ENCODE measurements at places on chromosomes 6 and 20.

- no peak for DNase-seq
Measured at GRCh38 chr6:14720411-14721102, 525.3 kb upstream of the JARID2 start.

DNA sequence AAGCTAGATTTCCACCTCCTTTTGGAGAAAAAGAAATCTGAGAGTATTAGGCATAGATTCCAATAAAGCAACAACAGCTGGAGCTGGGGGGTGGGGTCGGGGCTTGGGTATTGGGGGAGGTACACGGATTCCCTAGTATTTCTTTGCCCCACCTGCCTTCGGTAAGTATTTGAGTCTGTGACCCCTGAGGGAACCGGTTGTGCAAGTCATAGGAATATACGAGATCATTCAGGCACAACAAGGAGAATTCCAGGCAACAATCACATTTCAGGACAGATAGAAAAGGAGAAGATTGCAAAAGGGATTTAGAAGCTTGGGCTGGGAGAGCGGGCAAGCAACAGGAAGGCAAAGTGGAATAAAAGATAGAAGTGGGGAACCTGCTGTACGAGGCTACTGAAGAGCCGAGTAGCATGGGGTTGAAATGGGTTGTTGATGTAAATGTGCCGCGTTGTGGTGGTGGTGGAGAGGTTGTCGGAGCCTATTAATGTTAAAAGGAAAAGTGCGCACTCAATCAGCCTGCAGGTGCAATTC, 148.9 kb downstream of the BCAS1 start:
- no peak for DNase-seq

DNA sequence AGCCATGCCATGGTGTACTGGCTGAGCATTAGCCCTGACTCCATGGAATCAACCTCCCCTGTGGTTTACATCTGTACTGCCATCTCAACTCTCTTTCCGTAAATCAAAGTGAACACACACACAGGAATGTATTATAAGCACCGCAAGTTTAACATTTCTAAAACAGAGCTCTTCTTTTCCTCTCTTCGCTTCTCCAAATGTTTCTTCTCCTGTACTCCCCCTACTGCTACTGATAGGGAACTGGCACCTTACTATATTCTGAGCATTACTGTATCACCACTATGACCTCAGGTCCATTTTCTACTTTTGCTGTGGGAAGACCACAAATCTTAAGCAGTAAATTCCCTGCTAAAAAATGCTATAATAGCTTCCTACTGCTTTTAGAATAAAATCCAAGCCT, 101.2 kb downstream of the NUS1 start:
- DNase-seq, result no peak

DNA sequence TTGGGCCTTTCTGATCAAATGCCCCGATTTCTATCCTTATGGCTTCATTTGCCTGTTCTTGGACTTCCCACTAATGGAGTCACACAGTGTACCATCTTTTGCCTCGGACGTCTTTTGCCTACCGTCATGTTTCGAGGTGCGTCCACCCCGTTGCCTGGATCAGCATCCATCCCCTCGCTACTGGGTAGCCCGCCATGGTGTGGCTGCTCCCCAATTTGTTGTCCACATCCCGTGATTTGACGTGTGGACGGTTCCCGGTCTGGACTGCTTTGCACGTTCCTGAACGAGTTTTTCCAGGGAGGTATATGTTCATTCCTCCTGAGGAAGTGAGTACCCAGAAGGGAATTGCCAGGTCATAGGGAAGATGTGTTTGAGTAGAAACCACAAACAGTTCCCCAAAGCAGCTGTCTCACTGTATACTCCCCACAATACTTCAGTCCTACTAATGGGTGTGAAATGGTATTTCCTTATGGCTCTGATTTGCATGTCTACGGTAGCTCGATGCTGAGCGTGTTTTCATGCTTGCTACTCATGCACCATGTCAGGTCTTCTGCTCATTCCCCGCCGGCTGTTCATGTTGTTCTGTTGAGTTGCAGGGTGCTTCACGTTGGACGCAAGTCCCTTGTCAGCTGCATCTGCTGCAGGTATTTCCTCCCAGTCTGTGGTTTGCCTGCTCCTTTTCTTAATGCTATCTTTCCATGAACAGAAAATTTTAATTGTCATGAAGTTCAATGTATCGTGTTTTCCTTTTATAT, 86.8 kb upstream of the AFDN start:
- DNase-seq, result no peak

DNA sequence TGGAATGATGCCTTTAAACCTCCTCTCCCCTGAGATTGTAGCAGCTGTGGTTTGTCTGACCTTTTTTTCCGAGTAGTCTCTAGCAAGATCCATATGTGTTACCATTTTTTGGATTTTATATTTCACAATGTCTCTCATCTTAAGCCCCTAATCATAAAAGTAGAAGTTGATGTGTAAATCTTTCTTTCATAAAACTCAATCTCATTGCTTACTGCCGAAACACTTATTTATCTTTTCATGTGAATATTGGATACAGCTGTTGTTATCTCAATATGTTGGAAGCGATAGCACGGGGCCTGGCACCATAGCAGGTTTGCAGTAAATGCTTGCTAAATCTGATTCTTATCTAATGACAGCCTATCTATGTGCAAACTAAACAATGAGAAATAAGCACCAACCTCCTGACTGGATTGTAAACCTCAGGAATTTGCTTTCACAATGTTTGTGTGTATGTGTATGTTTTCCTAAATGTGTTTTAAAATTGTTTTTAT, 14.2 kb downstream of the SMPDL3A start:
- no peak for DNase-seq

GRCh38 chr6:109759098-109759955, 68.2 kb downstream of the FIG4 start:
- DNase-seq, result no peak

- DNase-seq, result no peak
Measured at GRCh38 chr6:143839196-143839595, 3.9 kb upstream of the LTV1 start.

DNA sequence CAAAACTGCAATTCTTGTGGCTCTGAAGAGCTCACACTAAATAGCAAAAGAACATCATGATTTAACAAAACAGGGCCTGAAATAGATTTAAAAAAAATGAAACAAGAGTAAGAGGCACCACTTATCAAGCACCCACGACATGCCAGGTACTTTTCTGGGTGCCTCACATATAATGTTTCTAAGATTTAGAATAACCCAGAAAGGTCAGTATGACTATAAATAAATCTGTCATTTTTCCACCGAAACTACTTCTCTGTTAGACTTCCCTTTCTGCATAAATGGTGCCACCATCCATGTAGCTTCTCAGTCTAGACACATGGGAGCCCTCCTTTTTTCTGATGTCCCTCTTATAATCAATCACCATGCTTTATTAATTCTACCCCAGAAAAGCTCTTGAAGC, 652.4 kb upstream of the CHD6 start:
- no peak for DNase-seq

DNA sequence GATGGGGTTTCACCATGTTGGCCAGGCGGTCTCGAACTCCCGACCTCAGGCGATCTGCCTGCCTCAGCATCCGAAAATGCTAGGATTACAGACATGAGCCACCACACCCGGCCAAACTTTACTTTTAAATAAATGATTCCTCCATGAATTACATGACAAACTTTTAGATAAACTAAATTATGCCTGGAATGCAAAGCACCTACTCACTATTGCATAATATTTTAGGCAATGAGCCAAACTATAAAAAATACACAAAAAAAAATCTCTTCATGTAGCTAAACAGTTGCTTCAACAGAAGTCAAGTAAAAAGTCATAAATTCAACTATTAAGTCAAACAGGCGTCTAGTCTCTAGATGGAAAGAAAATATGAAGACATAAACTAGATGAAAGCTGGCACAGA, 56.5 kb downstream of the PTPRK start:
- DNase-seq, result no peak

DNA sequence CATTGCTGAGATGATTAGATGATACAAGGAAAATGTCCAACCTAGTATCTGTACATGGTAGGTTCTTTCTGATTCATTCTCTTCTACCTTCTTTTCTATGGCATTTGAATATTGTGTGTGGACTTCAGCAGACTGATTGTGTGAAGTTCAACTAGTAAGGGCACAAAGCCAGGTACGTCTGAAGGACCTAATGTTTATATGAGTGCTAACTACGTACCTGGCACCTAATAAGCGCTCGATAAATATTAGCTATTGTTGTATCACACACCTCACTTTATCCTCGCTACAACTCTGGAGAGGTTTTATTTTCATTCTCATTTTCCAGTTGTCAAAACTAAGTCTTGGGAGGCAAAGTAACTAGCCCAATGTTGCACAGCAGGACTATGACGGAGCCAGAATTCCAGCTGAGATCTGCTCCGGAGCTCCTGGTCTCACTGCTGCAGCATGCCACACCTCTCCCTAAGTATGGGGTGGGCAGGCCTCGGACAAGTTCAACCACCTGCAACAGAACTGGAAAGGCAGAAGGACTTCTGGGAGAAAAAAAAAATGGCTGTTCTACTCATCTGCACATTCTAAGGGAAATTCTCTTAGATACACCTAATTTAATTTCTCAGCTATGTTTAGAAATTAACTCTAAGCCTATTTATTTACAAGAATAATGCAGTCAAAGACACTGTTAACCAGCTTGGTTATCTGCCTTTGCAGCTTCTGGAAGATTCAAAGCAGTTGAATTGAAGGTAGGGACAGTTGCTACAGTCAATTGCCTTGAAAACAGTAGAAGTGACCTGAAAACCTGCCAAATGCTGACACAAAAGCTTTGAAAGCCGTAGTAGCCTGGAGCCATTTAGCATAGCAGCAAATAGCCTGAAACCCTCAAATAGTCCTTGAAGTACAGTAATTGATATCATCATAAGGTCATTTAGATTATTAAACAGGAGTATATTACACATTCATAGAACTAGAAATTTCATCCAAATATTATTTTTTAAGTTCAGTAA, 165.0 kb downstream of the PDE7B start:
- DNase-seq, result no peak

GRCh38 chr20:12581644-12582289, 427.0 kb upstream of the SPTLC3 start:
- no peak for DNase-seq

DNA sequence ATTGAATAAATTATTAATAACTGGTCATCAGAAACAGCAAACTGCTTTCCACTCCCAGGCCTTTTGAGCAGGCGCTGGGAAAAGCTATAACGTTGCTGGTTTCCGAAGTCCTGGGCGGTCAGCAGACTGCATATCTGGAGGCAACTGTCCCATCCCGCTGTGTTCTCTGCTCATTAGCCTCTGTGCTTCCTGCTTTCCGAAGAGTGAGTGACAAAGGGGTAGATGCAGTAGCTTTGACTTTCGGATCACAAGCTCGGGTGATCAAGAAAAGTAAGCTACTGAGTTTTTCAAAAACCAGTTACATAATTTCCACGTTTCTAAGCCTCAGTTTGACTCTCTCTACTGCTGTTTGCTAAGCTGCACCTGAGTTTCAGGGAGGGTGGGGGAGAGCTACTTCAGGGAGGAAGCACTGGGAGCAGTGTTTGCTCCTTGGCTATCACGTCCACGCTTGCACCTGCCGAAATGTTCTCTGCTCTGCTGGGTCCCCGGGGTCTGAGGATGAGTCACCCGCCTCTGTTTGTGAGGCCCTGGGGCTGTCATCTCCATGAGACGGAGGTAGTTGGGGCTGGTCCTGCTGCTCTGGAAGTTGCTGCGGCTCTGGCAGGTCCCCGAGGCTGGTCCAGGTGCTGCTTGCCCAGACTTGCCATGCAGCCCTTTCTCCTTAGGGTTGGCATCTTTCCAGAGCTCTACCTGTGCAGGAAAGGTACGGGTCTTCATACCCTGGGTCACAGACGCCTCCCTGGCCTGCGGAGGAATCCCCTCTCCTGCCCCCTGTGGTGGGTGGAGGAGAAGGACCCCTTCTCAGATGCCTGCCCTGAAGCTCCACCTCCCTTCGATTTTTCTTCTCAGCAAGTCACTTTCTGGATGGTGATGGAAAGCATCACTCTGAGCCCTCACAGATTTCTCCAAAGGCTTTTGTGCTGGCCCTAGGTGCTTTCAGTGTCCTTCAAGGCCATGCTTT, 220.0 kb downstream of the QKI start:
- no peak for DNase-seq

DNA sequence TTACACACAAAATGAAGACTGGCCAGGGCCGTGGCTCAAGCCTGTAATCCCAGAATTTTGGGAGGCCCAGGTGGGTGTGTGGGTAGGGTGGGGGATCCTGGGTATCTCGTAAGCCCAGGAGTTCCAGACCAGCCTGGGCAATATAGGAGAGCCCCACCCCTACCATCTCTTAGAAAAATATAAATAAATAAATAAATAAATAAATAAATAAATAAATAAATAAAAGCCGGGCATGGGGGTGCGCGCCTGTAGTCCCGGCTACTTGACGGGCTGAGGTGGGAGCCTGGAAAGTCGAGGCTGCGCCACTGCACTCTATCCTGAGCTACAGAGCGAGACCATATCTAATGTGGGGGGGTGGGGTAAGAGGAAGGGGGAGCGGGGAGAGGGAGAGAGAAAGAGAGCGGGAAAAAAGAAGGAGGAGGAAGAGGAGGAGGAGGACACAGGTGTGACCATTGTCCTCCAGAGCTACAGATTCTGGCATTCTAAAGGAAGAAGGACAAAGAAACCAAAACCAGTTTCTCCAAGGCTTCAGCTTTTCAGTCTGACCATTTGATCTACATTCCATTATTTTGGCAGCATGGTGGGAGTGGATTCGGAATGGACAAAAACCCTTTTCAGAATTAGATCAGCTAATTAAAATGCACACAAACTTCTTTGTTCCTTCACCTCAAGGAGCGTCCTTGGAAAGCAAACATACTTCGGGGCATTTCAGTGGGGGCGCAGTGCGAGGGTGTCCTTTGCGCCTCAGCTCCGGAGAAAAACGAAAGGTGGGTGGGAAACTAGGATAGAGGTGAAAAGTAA, 577 bp upstream of the C6orf141 start:
- no peak for DNase-seq

DNA sequence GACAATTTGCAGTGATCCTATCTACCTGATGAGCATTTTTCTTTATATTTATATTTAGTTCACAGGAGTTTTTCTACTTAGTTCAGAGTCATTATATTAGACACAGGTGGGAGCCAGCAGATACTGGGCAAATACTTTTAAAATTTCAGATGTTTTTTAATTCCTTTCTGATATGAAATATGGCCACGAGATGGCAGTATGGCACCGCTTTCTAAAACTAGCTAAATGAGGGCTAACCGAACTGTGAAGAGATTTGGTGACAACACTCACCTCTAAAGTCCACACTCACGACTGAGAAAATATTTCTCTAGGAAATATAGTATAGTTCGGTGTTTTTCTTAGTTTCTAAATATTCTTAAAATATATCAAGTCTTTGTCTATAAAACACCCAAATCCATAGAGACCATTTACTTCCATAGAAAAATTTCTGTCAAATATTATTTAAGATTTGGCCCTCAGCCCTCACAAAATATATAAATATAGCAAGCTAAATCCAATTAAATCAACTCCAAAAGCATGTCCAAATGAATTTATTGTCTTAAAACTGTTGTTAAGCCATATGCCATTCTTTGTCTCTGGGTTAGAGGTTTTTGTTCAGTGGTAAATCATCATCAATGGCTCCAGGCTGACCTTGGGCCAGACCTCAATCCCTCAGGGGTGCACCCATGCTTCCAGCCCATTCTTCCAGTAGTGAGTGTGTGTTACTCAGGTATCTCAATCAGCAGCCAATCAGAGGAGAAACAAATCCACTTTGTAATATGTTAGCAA, 63.6 kb downstream of the HUS1B start:
- DNase-seq, result peak; percentile 78
